Skin of body (tissue), 3 donors: ENCODE measurements at places on chromosomes 4 and X. TPM values are rescaled to one million over a fixed set of nuclear protein-coding genes. Genes with fewer than 3 reads are reported as not detected.

GRCh38 chr4:60847614-60848013, 352.5 kb upstream of the ADGRL3 start:
- DNase-seq, result no peak

DNA sequence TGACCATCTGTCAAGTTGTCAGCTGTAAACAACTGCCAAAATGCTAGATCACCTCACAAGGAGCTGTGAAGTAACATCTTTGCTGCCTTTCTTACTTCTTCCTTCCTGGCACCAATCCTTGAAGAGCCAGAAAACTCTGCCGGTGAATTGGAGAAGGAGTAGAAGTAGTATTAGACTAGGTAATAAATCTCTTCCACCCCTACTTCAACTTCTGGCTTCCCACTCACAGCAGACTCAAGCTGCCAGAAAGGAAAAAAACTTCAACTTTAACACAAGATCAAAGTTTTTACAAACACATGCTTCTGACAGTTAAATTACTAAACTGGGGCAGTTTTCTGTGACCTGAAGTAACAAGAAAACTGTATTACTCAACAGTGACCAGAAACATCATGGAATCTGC, 164.7 kb upstream of the SLC7A11 start:
- DNase-seq, result no peak

GRCh38 chr4:119678761-119679160, 50.2 kb upstream of the PDE5A start:
- DNase-seq, result no peak

GRCh38 chrX:134685668-134686067, 27.4 kb upstream of the PLAC1 start:
- no peak for DNase-seq

GRCh38 chr4:45363931-45364330, 637.6 kb upstream of the GNPDA2 start:
- DNase-seq, result no peak

- no peak for DNase-seq
Observed at GRCh38 chr4:67934628-67935027, 28.7 kb downstream of the TMPRSS11A start.

- DNase-seq, result no peak
Observed at GRCh38 chrX:37472836-37473235, 98.6 kb upstream of the LANCL3 start.

DNA sequence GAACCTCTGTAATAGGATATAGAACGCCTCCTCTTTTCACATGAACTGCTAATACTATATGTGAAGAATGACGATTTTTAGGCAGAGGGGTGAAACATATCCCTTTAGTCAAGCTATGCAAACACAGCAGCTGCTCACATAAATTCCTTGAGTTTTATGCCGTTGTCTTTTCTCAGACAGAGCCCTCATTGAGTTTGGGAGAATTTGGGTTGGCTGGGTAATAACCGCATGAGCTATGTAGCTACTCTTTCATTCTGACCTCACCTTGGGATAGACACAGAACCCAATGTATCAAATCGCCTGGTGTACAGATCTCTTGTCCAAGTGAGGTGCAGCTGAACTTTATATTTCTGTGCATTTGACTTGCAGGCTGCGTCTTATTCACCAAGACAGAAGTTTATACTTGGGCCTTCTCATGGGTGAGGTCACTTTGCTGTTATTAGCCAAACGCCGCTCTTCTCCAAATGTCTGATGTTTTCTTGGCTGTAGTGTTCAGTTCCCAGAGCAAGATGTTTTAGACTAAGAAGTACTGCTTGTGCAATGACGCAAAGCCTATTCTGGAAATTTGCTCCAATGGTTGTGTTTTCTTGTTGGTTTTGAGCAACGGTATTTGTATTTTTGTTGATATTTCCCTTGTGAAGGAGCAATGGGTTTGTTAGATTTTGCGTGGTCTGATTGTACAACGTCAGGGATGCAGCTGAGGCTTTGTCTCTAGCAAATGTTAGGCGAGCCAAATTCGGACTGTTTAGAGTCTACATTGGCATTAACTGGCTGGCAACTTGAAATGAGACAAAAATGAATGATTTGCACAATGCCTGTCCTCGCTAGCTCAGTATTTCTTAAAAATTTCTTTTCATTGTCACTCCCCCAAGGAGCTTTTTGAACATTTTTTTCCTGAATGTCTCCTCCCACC, 11.2 kb upstream of the SPARCL1 start:
- DNase-seq, result peak; percentile 86

- no peak for DNase-seq
Observed at GRCh38 chr4:73401412-73401811, 2.7 kb upstream of the ALB start.

- DNase-seq, result no peak
Observed at GRCh38 chr4:173934201-173934600, 349.3 kb downstream of the FBXO8 start.

DNA sequence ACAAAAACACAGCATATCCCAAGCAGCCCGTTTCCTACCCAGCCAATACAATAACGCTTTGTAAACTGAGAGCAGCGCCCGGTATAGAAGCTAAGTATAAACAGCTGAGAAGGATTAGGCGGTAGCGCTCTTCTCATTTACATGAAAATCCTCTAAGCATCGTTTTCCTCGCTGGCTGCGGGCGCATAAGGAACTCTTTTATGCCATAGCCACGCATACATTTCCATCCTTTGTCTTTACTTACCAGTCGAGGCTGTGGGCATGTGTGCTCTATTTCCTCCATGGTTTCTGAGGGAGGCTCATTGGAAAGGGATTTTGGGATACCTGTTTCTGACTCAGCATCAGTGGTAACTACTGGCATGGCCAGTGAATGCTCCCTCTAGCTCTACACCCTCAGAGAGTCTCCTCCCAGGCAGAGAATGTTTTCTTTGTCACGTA, 383 bp downstream of the PCYT1B start:
- DNase-seq, result peak; percentile 36

DNA sequence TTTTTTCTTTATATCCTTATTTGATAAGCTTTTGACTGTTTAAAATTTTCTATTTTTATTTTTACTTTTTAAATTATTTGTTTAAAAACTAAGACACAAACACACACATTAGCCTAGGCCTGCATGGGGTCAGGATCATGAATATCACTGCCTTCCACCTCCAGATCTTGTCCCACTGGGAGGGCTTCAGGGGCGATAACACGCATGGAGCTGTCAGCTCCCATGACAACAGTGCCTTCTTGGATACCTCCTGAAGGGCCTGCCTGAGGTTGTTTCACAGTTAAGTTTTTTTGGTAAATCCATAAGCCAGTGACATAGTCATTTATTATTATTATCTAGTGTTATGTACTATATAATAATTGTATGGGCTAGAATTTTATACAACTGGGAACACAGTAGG, 85.4 kb upstream of the FAT1 start:
- DNase-seq, result no peak

- DNase-seq, result no peak
Observed at GRCh38 chr4:121688261-121688660, 8.5 kb downstream of the ANXA5 start.

DNA sequence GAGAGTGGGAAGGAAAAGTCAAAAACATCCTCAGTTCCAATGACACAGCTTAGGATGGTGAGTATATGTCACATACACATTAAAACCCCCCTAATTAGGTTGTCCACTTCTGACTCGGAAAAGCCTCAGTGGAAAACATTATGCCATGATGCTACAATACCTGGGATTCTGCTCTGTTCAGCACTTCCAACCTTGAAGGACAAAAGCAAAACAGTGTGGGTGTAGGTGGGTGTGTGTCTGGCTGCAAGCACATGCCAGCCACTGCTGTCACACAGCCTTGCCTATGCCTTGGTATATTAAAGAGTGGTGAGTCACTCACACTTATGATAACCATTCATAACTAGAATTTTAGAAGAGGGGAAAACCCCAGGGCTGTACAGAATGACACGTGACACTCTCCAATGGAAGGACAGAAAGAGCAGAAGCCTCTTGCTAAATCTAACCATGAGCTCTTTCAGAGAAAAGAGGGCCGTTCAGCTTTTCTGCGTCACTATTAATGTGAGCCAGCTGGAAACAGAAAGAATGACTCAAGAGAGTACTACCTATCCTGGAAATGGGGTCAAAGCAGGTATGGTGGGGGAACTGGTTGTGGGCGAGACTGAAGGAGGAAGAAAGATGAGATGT, 159.6 kb downstream of the TET2 start:
- no peak for DNase-seq

DNA sequence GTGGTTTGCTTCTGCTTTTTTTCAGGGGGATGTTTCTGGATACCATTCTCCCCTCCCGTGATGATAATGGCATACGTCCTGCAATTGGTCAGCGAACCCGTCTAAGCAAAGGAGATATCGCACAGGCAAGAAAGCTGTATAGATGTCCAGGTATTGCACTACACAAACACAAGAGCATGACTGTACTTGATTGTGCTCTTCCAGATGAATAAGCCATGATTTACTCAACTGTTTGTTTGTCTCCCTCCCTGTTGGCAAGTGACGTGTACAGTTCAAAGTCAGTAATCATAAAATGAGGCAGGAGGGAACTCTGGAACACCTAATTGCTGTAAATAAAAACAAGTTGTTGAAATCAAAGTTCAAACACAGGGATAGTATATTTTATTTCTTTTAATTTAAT, 141.4 kb downstream of the TLL1 start:
- no peak for DNase-seq

- DNase-seq, result no peak
Observed at GRCh38 chrX:17788439-17788838, 51.1 kb downstream of the SCML1 start.

- DNase-seq, result no peak
Observed at GRCh38 chr4:3036131-3036952, 38.0 kb downstream of the HTT-AS start.

- no peak for DNase-seq
Observed at GRCh38 chr4:139300431-139301112, 733 bp upstream of the NAA15 start.

- DNase-seq, result peak; percentile 46
Observed at GRCh38 chrX:103329991-103330390, at the start of gene TCEAL7. Gene TCEAL7 (plus strand): TSS chrX:103330239. CDS start chrX:103331404, 1,165 bp downstream.

DNA sequence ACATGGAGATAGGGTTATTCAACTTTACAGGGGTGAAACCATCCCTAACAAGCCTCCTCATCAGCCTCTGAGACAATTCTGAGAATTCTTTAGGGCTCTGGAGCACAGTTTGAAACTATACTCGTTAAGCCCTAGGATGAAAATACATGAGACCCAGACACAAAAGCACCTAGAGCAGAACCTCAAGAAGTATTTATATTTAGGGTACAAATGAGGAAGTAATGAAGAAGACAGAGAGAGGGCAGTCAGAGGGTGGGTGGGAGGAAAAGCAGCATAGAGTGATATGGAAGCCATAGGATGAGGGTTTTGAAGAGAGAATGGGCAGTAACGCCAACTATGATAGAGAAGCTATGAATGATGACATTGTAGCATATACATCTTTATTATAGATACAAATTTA, 250.3 kb downstream of the DCLK2 start:
- no peak for DNase-seq

SASH3 gene
- 3.0 TPM for total RNA-seq

RP2 gene
- total RNA-seq, result 19.1 TPM

MAGEA12 gene
- not detected for total RNA-seq

KCTD8 gene
- not detected for total RNA-seq

PITX2 gene
- total RNA-seq, result 10.6 TPM

NDST3 gene
- total RNA-seq, result 0.20 TPM

MAGEB10 gene
- total RNA-seq, result not detected

DRD5 gene
- not detected for total RNA-seq

RHOH gene
- total RNA-seq, result 1.7 TPM

CNKSR2 gene
- 8.2 TPM for total RNA-seq

ARSJ gene
- total RNA-seq, result 11.6 TPM

PCDH7 gene
- 42.6 TPM for total RNA-seq
